ENCODE measurements at places on chromosomes 2 and 18.
A peak's percentile ranks its signal among the peaks of the same experiment; 100 is the strongest.

DNA sequence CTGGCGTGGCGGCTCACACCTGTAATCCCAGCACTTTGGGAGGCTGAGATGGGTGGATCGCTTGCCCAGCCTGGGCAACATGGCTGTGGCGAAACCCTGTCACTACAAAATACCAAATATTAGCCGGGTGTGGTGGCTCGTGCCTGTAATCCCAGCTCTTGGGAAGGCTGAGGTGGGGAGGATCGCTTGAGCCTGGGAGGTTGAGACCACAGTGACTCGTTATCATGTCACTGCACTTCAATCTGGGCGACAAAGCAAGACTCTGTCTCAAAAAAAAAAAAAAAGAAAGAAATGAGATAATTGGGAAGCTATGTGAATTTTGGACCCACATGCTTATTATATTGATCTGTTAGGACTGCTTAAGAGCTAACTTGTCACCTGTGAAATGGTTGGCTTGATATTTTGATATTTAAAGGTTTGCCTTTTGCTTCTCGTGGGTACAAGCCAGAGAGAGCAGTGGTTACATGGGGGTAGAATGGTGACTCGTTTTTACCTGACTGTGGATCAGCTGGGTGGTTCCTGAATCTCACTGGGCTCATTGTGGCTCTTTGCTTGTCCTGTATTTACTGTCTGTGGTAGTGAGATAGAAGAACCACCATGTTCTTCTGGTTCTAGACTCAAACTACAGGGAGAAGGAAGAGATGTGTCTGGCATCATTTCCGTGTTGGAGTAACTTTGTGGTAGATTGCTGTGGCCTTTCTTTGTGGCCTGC is 28.9 kb downstream of the ZNF532 start:
- peak; percentile 29 for DNase-seq

GRCh38 chr18:35178260-35178659 is 62.6 kb upstream of the ZNF397 start:
- peak; percentile 48 for DNase-seq

GRCh38 chr2:187554011-187554703 is at the start of gene TFPI:
TFPI (minus strand) TSS chr2:187554435; CDS start chr2:187503768, 50,667 bp downstream.
- no peak for DNase-seq

DNA sequence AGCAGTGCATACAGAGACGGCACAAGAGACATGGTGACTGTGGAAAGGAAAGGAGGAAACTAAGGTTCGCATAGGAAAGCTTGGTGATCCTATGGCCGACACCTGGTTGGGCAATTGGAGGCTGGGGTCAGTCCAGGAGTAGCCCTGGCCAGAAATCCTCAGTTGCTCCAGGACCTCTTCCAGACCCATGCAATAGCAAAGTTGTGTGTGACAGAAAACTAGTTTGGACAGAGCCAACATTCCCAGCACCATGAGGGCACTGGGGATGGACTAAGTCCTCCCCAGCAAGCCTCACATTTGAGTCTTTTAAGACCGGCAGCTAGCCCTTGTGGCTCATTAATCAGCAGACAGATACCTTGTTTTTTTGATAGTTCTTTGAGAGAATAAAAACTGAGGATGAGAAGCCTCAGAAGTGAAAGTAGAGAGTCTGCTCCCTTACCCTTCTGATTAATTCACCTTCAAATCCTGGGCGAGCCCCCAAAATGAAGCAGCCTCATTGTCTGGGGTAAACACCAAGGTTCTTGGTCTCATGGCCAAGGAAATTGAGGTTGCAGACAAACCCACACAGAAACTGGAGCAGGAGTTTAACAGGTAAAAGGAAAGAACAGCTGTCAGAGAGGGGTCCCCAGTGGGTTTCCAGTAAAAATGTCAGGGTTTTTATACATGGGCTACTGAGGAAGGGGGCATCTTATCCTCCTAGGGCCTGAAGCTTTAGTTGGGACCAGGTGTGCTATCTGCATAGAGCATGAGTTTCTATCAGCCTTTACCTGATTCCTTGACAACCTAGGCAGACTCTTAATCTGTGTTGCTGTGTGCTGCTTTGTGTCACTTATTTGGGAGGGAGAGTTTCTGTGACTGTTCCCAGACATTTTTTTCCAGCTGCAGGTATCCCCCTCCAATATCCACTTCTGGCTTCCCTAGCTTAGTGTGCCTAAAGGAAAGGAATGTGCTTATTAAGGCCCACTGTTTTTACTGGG is 39.1 kb downstream of the STK17B start:
- no peak for DNase-seq

- peak; percentile 34 for DNase-seq
These were observed 999 bp downstream of the INSIG2 start for GRCh38 chr2:118089139-118089800.

DNA sequence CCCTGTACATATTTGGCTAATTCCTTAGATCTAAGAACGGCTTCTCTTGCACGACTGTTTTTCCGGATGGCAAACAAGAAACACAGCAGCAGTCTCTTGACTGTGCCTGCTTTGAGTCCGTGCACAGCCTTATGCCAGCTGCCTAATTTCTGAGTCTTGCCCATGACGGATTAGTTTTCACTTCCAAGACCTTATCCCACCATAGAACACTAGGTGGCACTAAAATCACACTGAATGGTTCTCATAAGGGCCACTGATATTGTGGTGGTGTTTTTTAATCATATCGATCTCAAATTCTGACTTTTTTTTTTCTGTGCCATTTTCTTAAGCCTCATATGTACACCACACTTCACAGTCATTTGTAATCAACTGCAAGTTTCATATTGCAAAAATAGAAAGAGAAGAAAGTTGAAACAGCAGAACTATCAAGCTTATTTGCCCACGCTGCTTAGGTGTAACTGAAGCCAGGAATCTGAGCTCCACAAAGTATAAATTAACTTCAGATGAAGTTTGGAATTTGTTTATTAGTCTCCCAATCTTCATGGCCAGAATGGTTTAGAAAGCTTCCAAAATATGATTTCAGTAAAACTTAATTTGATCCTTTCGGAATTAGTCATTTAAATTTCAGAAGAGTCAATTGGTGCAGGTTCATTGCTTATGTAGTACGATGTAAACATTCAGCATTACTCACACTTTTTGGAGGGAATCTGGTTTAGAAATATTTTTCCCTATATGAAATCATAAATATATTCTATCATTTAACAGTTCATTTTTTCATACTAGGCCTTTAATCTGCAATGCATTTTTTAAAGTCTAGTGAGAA is 45.5 kb upstream of the SCN7A start:
- DNase-seq, result peak; percentile 60

DNA sequence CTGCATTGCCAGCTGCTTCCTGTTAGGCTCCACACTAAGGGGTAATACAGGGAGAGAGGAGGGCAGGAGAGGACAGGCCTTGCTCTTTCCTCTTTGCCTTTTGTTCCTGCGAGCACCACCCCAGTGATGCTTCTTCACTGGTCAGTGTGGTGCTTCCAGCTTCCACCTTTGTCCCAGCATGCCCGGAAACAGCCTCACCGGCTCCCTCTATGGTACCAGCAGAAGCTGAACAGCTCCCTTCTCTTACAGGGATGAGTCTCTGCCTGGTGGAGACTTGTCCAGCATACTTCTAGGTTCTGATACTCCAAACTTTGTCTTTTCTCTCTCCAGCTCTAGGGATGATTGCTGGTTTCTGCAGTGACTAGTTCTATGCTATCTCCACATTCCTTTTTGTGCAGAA is 413.3 kb downstream of the TSN start:
- no peak for DNase-seq

DNA sequence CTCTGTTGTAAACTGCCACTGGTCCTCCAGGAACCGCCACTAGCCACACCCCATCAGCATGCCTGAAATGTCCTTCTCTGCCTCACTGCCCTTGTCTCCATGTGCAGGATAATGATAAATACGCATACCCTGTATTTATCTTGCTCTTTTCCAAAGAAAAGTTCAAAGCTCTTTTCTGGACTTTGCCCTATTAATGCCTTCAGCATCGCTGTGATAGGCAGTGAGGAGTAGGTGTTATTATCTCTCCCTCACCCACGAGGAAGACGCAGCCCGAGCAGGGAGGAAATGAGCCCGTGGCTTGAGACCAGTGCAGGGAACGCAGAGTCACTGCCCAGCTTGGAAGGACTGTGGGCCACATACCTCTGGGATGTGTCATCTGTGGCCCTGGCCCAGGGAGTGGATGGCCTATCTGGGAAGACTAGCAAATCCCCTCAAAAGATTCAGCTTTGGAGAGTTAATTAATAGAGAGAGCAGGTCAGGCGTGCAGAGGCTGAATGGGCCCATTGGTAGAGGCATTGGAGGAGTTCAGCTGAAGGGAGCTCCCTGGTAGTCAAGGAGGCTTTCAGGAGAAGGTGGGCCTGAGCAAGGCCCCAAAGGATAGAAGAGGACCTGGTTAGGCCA is 39.5 kb upstream of the MCFD2 start:
- DNase-seq, result peak; percentile 84

DNA sequence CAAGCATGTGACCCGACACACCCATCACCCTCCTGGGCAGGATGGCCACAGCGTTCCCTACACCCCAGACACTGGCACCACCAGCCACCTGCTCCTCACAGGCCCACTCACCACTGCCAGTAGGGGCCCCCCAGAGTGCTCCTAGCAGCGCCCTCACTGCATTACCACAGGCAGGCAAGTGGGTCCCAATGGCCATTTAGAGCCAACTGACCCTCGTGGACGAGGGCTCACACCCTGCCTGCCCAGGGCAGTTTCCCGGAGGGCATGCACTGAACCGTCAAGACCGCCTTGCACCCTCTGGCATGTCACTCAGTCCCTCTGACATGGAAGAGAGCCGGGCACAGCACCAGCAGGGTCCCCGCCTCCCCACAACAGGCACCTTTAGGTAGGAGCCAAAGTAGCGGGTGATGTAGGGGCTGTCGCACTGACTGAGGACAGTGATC is 7.3 kb downstream of the STK25 start:
- no peak for DNase-seq

- DNase-seq, result no peak
These were observed 22.8 kb downstream of the NXPH2 start for GRCh38 chr2:138757384-138757783.

GRCh38 chr2:75493230-75493629 is 67.5 kb downstream of the EVA1A start:
- no peak for DNase-seq

DNA sequence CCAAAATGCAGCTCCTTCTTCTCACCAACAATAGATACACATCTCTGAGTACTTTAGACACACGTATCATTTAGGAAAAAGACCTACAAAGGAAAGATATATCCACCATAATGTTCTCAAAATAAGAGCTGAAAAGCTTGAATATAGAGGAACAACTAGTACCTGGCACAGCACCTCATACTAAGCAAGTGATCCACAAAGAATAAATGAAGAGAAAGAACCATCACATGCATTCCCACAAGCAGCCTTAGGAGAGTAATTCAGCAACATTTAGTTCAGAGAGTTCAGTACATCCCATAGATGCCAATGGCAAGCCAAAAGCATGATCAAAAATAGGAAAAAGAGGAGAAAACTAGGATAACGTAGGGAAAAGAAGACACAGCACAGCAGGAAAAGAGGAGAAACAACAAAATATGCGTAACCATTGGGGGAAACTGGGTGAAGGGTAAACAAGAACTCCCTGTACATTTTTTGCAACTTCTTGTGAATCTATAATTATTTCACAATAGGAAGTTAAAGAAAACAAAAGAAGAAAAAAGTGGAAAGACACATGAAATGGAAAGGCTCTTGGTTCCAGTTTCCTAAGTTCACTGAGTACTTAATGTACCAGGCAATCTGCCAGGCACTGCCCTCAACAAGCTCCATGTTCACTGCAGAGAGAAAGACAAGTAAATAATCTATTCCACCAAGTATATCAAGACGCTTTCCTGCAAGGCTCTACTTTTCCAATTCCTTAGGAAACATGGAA is 22.3 kb downstream of the CLASP1 start:
- no peak for DNase-seq

- DNase-seq, result no peak
These were observed 1.0 kb upstream of the OSR1 start for GRCh38 chr2:19359456-19359855.

- no peak for DNase-seq
These were observed 12.2 kb upstream of the NEMP2 start for GRCh38 chr2:190546734-190547133.

DNA sequence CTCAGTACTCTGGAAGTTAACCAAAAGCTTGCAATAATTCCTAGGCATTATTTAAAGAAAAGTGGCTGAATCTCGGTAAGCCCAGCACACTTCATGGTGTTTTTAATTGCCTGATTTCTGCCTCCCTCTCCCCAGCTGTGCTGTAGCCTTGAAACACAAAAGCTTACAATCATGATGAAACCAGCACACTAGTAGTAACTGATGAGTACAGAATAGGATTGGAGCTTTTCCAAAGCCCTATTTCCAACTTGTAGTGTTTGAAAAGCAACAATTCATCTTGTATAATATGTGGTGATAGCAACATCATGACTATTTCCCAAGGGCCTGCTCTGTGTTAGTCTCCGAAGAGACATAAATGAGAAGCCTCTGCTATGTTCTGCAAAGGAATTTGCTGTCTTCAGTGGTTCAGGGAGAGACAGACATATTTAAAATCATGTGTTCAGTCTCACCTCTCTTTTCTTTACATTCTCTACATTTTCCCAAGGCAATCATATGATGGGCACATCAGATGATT is 1015.0 kb downstream of the BCL11A start:
- DNase-seq, result no peak

DNA sequence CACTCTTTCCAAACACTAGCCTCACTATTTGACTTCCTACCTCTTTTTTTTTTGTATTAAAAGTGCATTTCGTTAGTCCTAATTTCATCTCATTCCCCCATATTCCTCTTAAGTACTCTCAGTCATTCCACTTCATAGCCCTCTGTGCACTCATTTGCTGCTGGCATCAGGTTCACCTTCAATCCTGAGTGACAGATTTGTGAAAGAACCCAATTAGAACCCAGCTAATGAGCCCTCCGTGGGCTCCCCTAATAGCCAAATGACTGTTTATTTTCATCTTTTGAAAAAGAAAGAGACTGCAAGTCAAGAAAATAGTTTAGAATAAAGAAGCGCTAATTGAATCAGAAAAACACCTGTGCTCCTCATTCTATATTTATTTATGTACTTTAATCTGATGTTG is 512.1 kb upstream of the LRATD1 start:
- no peak for DNase-seq

DNA sequence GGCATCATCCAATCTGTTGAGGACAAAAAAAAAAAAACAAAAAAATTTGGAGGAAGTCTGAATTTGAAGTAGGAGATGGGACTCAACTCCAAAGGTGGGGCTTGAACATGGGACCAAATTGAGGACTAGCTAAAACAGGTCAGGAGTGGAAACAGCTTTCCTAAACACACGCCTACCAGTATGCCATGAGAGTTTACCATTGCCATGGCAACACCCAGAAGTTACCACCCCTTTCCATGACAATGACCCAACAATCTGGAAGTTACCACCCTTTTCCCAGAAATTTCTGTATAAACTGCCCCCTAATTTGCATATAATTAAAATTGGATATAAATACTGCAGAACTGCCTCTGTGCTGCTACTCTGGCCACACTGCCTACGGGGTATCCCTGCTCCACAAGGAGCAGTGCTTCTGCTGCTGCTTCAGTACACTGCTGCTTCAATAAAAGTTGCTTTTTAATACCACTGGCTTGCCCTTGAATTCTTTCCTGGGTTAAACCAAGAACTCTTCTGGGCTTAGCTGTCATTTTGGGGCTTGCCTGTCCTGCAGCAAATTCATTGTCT is 73.3 kb upstream of the FSIP2 start:
- no peak for DNase-seq

Measured in HS-5 (cell line).